ENCODE measurements at places on chromosomes 6 and 20. TPM values are rescaled to one million over a fixed set of nuclear protein-coding genes. Genes with fewer than 3 reads are reported as not detected.

- DNase-seq = no peak
These were observed 117.3 kb upstream of the ARMC2 start for GRCh38 chr6:108730635-108731515.

DNA sequence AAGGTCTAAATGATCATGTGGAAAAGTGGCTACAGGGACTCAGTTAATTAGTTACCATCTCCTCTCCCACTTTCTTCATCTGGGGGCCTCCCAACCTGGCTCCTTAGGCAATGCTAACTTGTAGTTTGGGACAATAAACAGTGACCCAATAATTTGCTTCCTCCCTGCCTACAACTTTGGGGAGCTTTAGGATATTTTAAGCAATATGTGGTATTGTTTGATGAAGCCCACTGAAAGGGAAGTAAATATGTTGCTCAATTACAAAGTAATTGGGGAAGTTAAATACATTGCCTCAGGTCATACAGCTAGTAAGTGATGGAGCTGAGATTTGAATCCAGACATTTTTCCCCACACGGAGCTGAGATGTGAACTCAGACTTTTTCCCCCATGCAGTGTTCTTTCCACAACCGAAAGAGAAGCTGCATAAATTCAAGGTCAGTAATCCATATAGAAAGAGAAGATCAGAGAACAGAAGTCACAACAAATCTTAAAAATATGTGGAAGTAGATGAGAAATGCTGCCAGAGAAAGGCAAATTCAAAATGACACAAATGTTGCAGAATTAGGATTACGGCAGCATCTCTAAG lies 26.6 kb downstream of the ZHX3 start:
- no peak for DNase-seq

DNA sequence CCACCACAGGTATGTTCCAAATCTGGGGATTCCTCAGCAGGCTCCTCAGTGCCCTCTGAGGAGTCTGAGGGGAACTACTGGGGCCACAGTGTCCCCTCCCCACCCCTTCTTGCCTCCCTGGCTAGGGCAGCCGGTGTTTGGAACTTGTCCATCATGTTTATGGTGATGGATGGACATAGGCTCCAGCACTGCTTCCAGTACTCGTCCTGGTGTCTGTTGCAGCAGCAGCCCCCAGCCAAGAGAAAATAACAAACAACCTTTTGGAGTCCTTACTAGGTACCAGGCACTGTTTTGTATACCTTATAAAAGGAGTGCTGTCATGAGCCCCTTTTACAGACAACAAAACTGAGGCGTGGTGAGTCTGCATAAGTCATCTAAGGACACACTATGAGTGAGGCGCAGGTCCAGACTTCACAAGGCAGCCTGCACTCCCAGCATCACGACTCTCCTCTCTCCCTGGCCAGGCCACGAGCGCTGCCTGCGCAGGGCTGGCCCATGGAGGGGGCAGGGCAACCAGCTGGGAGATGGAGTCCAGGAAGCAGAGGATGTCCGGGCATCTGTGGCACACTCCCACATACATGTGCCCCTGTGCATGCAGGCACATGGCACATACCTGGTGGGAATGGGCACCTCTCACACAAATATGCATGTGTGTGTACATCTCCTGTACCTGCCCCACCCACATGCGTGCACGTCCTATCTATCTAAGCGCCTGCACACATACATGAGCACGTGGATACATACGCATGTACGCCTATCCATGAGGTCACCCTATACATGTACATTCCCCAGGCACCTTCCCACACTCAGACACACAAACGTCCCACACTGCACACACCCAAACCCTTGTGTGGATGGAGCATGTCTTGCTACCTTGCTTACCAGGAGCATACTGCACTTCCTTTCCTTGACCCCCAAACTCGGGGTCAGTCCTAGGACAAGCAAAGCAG lies 152.7 kb downstream of the VEGFA start:
- no peak for DNase-seq

- no peak for DNase-seq
These were observed 62.6 kb downstream of the RIN2 start for GRCh38 chr20:19820555-19821211.

DNA sequence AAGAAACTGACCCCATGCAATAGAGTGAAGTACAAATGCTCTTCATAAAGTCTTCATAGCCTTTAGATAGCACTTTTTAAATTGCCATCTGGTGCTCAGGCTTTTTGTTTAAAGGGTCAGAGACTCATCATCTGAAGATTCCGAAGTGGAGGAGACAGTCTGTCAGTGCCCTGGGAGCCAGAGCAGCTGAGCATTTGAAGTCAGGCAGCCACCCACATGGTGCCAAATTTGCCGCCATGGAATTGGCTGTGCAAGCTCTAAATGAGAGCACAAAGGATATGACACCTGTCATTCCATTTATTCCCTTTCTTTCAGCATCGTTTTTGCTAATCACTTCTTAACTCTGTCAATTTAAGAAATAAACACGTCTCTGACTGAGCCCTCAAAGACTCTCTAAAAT lies 32.8 kb upstream of the CEP162 start:
- no peak for DNase-seq

DNA sequence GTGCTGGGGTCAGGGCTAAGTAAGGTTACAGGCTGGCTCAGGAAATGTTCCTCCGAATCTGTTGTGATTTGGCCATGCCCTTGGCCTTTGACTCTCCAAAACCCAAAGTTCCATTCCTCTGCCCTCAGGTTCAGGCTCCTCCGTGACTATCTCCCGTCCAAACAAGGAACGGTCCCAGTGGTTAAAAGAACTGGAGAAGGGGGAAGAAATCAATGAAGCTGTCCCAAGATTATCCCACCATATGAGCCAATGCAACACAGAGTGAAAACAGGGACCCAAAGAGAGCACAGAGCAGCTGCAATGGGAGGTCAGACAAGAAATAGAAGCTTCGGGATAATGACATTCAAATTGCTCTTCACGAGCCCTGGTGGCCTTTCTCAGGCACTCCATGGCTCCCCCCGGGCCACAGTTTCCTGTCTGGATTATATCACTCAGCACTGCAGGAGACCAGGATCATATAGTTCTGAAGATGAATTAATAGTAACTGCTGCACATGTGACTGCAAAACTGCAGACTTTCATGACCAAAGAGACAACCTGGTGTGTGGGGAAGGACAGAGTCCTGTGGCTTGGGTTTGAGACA lies 211.3 kb downstream of the ZNF217 start:
- DNase-seq = no peak

- DNase-seq = no peak
These were observed 17.9 kb downstream of the MAVS start for GRCh38 chr20:3864518-3864917.

- DNase-seq = no peak
These were observed 31.1 kb downstream of the UTRN start for GRCh38 chr6:144315981-144316861.

- DNase-seq = no peak
These were observed 163.4 kb upstream of the HEY2 start for GRCh38 chr6:125586074-125586473.

DNA sequence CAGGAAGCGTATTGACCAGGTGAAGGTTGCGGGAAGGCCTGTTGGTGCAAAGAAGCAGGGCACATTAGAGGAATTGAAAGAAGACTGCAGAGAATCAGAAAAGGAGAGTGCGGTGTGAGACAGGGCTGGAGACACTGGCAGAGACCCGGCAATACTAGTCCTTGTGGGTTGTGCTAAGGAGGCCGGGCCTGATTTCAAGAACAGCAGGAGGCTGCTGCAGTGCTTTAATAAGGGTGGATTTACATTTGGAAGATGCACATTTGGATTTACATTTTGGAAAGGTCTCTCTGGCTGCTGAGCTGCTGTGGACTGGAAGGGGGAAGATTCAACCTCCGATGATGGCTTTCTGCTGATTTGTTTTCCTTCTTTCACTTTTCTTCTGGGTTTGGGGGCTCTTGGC lies 167.8 kb downstream of the SLC24A3 start:
- no peak for DNase-seq

DNA sequence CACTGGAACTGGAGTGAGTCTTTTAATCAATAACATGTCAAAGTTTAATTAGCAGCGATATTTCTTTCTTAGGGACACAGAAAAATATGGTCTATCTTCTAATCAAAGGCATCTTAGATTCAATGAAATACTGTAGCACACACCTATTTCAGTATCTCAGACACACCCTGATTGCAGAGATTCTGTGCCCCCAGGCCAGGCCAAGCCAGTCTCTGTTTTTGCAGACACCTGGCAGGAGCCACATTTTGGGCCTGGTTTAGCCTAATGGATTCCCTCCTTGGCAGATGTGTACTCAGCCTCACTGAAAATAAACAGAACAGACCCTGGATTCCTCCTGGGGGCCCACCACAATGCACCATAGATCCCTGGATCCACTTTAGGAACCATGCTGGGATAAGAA lies 74.8 kb downstream of the LRFN2 start:
- no peak for DNase-seq

DNA sequence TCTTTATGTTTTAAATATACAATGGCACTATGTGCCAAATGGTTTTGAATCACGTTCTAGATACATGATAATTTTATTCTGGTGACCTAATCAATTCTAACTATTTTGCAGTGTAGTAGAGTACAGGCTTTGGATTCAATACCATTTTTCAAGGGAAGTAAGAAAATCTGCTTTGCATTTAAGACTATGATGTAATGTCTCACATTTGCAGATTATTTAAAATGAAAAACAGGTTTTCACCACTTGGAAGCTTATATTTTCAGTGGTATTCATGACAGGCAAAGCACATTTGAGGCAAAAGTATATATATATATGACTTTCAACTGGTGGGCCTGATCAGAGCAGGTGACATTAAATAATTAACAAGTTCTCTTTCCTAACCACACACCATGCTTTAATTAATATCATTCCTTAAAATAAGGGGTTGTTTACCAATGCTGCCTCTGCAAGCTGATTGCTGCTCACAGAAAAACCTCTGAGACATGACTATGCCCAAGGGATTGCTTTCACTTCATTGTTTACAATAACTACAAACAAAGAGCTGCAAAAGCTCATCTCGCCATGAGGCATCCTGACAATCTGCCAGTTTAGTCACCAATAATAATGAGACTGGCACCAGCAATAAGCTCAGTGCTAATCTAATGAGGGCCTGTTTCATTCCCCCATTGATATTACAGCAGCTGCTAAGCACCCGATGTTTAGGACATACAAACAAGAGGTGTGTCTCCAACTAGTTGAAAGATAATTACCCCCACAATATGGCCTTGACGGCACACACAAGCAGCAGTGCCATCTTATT lies 1176.0 kb upstream of the GJE1 start:
- no peak for DNase-seq

DNA sequence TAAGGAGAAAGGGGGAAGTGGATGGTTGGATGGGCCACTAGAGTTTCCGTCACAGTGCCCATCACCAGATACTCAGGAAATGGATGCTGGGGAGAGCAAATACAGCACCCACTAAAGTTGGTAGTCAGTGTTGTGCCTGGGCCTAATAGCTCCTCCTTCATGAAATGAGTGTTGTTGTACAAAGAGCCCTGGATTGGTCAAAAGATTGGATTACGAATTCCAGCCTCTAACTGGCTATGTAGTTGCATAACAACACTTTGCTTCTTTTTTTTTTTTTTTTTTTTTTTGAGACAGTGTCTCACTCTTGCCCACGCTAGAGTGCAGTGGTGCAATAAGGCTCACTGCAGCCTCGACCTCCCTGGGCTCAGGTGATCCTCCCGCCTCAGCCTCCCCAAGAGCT lies 27.4 kb downstream of the KCNG1 start:
- DNase-seq = no peak

DNA sequence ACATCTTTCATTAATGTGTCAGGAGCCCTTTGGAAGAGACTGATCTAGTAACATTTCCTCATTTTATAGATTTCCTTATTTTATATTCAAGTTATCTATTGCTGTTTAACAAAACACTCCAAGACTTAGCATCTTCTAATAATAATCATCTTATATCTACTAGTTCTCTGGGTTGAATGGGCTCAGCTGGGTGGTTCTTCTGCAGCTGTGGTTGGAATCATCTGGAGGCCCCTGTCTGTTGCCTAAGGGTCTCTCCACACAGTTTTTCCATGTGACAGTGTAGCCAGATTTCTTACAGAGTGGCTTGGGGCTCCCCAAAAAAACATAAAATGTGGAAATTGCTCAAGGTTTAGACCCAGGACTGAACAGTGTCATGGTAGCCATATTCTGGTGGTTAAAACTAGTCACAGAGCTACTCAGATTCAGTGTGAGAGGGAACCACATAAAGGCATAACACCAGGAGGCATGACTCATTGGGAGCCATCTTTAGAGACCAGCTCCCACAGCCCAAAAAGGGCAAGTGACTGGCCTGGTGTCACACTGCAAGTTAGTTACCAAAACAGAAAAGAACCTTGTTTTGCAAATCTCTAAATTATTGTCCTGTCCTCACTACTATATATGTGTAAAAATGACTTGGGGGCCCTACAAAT lies 11.5 kb downstream of the SLC2A10 start:
- no peak for DNase-seq

DNA sequence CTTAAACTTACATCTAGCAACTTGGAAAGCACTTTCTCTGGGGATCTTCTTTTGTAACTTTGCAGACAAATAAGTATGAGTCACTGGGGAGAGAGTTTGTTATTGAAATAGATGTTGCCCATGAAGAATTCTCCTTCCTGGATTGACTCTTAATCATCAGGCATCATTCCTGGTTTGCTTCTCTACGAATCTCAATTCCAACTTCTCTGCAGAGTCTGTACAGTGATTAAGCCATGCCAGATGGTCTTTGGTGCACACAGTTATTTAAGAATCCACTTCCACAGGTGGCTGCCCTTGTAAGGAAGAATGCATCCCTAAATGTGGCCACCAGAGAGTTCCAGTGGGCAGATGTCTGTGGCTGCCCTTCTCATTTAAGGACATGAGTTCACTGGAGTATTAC lies 25.7 kb downstream of the MYCT1 start:
- no peak for DNase-seq

- DNase-seq = no peak
These were observed 253.7 kb downstream of the MAFB start for GRCh38 chr20:40435146-40435895.

DNA sequence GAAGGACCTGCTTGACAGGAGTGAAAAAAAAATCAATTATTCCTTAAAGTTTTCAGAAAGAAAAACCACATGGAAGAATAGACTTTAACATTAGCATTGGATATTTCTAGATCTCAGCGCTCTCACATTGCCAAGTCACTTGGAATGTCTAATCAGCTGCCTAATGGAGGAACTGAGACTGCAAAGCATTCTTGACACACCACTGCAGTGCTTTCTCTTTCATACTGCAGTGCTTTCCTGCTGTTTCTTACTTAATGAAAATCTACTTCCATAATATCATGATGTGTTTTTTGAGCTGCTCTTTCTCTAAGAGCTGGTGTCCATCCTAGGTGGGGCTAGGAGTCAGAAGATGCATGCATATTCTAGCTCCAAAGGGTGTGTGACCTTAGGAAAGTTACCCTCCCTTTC lies 20.4 kb upstream of the MCM3 start:
- no peak for DNase-seq

GRCh38 chr6:153015094-153015640 lies 12.7 kb upstream of the MTRF1L start:
- no peak for DNase-seq

- no peak for DNase-seq
These were observed 143.8 kb downstream of the MBOAT1 start for GRCh38 chr6:20068421-20068988.

Gene RBPJL
- total RNA-seq = 0.44 TPM

Gene SNTA1
- total RNA-seq = 89.8 TPM

Gene SIRPG
- not detected for total RNA-seq

Gene RHAG
- 0.59 TPM for total RNA-seq

Gene LKAAEAR1
- total RNA-seq = 0.84 TPM

Gene CCN5
- total RNA-seq = 355 TPM

Gene TP53TG5
- total RNA-seq = not detected

Gene GNAS-AS1
- total RNA-seq = 0.42 TPM

Gene LINC00237
- total RNA-seq = not detected

Gene VGLL2
- not detected for total RNA-seq

Gene C6orf163
- total RNA-seq = 4.5 TPM

Gene GUCA1A
- not detected for total RNA-seq

Gene SMIM13
- 9.4 TPM for total RNA-seq

Gene RFX6
- total RNA-seq = not detected

Gene TSPO2
- not detected for total RNA-seq

Data from tibial nerve (tissue), 4 donors.